NCI-H2081 treated with DMSO at 0.1 percent for 48 hours (cell line): ENCODE measurements at places on chromosomes 2 and 18.

DNA sequence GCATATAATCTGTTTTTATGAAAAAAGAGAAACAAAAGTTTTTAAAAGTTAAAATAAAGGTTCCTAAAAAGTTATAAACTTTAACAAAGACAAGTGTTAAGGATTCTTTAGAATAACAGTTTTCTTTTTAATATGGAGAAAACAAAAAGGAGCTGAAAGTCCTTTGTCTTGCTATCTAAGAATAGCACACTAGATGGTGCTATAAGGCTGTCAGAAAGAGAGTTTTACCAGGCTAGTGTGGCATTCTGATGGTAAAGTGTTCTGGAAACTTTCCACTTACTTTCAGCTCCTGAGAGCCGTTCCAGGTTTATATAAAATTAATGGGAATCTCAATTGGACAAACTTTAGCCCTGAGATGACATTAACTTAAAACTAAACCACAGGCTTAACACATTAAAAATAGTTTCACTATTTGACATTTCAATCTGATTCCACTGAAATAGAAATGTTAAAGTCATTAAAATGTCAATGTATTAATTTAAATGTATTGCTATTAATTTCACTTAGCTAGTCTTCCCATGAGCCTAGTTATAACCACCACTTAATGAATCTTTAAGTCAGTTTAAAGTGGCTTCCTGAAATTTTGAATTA lies 3.7 kb downstream of the FBXO48 start:
- no peak for DNase-seq

DNA sequence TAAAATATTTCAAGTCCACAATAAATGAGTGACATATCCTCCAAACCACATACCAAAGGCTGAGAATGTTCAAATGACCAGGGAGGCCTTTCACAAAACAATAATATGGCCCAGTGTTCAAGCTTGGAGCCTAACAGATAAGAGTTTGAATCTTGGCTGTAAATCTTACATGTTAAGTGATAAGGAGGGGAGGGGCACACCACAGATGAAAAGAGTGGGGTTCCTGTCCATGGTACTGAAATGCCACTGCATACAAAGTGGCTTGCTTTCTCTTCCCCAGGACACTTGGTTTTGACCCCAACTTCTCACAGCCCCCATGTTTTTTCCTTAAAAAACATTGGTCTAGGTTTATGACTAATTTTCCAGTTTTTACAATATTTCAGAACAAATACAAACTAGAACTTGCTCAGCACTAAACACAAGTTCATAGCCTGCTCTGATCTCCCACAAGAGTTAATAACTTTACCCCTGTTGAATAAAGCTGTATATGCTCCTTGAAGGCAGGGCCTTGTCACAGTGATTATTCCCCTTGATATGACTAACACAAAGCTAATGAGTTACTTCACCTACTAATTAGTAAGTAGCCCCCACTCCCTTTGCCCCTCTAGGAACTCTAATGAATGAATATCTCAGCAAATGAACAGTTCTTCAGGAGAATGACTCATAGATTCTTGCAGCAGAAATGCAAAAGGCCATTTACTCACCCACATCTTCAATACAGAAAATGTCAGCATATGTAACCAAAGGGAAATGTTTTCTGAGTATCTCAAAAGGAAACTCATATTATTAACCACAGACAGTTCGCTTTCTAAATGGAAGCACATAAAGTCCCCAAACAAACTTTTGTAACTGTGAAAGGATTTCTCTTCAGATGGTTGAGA lies 142.2 kb downstream of the SATB2 start:
- DNase-seq = no peak

- no peak for DNase-seq
Observed at GRCh38 chr2:158760887-158761286, 34.2 kb upstream of the DAPL1 start.

GRCh38 chr2:135636982-135637381 lies 104.7 kb upstream of the UBXN4 start:
- no peak for DNase-seq

DNA sequence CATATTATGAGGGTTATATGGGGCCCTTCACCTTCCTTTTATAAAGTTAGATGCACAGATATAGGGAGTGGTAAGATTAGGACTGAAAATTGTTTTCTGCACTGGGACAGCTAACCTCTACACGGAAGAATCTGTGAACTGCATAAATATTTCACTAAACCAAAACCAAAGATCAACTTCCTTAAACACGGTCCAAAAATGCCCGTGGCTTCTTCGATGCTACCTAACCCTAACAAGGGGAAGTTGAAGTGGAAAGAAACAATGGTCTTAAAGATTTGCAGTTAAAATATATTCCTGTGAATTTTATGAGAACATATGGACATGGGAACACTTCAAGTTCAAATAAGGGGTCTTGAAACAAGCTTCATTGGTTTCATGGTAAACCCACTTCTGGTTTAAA lies 33.3 kb upstream of the PAX3 start:
- no peak for DNase-seq

- DNase-seq = no peak
Observed at GRCh38 chr18:72840109-72840508, 27.7 kb downstream of the NETO1 start.

- DNase-seq = no peak
Observed at GRCh38 chr2:100818606-100819369, 1.2 kb upstream of the NPAS2 start.

DNA sequence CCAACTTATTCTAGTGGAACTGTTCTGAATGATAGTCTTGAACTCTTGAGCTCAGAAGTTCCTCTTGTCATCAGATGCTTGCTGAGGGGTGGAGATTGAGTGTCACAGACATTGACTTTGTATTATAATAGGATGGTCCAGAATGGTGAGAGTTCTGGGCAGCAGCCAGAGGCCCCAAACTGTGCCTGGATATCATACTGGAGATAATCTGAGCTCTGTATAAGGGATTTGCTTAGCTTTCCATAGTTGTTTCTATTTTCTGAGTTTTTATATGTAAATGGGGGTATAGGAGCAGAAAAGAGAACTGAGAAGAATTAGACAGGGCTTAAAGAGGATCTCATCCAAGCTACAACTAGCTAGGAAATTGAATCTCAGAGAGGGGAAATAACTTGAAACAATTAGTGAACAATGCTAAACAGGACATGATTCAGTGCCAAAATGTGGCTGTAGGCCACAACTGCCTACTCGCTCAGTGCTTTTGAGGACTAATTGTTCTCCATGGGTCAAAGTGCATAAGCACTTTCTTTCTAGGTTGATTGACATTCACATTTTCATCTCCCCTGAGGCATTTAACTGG lies 10.1 kb upstream of the LCLAT1 start:
- no peak for DNase-seq

GRCh38 chr2:240461471-240462072 lies 26.1 kb downstream of the GPC1 start:
- DNase-seq = no peak

DNA sequence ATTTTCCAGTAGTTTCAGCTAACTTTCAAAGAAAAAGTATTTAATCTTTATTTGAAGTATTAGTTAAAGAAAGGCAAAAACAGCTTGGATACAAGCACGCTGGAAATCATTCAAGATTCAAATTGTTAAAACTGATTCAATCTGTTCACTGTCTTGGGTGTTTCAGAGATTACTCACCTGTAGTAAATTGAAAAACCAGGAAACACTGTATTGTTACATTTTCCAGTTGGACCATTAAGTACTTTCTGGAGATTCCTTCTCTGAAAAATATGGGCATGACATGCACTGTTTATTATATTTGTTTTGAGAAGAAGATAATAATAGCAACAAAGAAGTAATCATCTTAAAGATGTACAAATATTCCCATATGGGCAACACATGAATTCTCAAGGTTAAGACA lies 196.1 kb downstream of the UBE2E3 start:
- no peak for DNase-seq

DNA sequence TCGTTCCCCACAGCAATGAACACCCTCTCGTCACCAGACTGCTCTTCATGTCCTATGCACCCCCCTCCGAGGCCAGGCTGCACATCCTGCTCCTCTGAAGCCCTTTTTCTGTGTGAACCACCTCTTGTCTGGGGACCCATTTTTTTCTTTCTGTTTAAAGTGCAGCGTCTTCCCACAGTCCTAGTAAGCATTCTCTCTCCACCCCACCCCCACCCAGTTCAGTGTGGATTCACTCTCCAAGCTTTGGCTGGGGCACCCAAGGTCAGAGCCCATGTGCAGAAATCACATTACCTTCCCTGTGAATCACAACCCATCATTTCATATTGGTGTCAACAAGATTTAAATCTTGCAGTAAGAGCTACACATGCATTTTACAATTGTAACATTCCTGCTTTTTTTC lies 26.4 kb upstream of the PKDCC start:
- DNase-seq = no peak

- DNase-seq = no peak
Observed at GRCh38 chr2:12720278-12720620, 3.5 kb downstream of the TRIB2 start.

GRCh38 chr2:138548796-138549195 lies 47.2 kb downstream of the SPOPL start:
- no peak for DNase-seq

- peak; percentile 13 for DNase-seq
Observed at GRCh38 chr2:44964752-44965236, 23.3 kb downstream of the SIX3 start.

DNA sequence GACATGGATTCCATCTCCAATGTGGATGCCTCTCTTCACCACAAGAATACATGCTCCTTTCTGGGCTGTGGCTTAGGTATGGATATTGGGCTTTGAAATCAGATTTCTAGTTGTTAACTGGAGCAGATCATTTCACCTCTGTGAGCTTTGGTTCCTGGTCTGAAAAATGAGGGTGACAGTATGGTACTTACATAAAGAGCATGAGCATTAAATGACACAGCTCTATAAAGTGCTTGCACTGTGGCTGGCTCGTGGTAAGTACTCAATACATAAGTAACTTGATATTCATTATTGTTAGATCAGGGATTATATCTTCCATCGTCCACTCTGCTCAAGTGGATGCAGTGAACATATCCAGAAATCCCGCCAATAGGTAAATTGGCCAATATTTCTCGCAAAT lies 33.4 kb downstream of the ARHGAP25 start:
- no peak for DNase-seq

DNA sequence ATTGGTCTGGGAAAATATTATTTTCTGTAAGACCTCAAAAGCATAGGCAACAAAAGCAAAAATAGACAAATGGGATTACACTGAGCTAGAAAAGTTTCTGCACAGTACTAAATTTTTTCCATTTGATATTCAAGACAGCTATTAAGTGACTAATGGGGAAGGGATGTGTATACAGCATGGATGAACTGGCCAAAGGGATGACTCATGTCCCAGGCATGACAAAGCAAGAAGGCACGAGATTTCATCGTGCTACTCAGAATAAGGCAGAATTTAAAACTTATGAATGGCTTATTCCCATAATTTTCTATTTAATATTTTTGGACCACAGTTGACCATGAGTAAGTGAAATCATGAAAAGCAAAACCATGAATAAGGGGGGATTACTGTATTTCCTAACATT lies 1250.1 kb upstream of the GYPC start:
- DNase-seq = no peak

GRCh38 chr2:240428245-240428644 lies 7.2 kb upstream of the GPC1 start:
- no peak for DNase-seq

DNA sequence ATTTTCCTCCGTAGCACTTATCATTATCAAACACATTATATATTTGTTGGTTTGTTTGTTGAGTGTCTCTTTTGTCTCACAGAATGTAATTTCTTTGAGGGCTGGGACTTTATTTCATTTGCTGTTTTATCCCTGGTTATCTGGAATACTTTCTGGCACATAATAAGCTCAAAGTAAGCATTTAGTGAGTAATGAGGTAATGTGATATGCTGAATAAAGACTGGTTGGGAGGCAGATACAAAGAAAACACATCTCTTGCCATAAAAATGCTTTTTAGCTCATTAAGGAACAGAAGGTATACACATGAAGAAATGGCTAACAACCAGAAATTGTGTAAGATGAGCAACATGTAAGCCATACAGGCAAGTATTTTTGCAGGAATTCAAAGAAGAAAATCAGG lies 1411.8 kb downstream of the LRP1B start:
- peak; percentile 14 for DNase-seq

DNA sequence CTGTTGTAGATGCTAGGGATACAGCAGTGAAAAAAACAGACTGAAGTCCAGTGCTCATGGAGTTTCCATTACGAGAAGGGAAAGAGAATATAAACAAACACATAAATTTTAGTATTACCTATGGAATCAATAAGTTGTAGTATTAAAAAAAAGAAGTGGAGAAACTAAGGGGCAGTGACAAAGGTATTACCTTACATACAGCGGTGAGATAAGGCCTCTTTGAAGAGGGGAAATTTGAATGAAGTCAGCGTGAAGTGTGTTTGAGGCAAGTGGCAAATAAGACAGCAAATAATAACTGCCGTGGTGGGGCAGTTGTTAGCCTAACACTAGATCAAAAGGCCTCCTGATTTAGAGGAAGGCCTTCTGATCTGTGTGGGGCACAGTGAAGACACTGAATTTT lies 57.9 kb downstream of the TLK1 start:
- DNase-seq = no peak

DNA sequence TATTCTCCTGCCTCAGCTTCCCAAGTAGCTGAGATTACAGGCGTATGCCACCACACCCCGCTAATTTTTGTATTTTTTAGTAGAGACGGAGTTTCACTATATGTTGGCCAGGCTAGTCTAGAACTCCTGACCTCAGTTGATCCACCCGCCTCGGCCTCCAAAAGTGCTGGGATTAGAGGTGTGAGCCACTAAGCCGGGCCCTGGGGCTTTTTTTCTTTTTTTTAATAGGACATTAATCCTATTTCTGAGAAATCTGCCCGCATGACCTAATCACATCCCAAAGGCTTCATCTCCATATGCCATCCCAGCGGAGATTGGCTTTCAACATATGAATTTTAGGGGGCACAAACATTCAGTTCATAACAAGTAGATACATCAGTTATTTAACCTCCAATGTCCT lies 128.6 kb downstream of the CNTNAP5 start:
- no peak for DNase-seq

GRCh38 chr2:225998653-225999052 lies 599.1 kb downstream of the NYAP2 start:
- no peak for DNase-seq

DNA sequence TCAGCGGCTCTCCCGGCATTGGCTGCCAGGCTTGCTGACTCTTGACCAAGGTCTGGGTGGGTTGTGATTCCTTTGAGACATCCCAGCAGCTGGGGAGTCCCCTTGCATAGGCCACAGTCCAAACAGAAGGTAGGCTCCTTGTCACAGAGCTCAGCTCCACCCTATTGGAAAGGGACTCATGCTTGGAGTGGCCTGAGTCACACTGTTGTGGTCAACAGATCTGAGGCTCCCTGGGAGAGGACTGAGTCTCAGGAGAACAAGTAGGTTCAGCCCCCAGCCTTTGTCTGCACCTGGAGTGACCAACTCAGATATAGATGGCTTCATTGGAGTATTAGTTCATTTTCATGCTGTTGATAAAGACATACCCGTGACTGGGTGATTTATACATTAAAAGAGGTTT lies 32.1 kb upstream of the SH3BP4 start:
- no peak for DNase-seq
